ENCODE measurements at places on chromosomes 4 and X.

DNA sequence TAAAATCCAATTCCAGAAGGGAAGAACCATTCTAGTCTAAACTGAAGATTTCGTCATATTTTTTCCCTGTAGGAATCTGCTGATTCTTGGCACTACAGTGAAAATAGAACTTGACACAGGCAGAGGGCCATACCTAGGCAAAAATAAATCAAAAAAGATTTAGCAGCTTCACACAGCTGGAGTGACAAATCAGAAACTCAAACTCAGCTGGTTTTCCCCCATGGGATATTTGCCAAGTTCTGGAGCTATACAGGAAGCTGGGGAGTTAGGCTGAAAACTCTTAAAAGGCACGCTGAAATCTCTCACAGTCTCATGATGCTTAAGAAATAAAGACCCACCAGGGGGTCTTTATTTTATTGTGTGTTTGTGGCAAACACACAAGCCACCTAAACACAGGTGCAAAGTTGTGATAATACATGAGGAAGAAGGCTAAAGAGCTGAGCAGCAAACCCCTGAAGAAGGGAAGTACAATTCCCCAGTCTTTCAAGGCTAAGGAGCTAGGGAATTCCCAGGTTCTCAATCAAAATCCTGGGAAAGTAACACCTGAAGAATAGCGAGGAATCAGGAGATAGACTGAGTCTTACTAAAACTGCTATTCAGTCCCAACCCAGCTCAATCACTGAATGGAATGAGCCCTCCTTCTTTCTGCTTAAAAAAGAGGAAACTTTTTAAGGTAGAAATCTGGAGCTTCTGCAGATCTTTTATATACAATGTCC lies 32.1 kb upstream of the BEND2 start:
- DNase-seq: no peak

GRCh38 chr4:76022677-76023076 lies 620 bp downstream of the CXCL10 start:
- DNase-seq: no peak

- DNase-seq: no peak
Observed at GRCh38 chrX:151912221-151912620, 468 bp upstream of the MAGEA4 start.

DNA sequence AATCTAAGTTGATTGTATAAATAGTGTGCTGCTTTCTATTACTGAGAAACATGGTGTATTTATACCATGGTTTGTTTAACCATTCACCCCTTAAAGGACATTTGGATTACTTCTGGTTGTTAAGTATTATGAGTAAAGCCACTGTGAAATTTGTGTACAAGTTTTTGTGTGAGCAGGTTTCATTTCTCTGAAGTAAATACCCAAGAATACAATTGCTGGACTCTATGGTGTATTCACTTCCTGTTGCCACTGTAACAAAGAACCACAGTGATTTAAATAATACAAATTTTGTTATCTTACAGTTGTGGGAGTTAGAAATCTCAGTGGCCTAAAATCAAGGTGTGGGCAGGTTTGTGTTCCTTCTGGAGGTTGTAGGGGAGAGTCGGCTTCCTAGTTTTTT lies 869.6 kb downstream of the CCSER1 start:
- DNase-seq: no peak

DNA sequence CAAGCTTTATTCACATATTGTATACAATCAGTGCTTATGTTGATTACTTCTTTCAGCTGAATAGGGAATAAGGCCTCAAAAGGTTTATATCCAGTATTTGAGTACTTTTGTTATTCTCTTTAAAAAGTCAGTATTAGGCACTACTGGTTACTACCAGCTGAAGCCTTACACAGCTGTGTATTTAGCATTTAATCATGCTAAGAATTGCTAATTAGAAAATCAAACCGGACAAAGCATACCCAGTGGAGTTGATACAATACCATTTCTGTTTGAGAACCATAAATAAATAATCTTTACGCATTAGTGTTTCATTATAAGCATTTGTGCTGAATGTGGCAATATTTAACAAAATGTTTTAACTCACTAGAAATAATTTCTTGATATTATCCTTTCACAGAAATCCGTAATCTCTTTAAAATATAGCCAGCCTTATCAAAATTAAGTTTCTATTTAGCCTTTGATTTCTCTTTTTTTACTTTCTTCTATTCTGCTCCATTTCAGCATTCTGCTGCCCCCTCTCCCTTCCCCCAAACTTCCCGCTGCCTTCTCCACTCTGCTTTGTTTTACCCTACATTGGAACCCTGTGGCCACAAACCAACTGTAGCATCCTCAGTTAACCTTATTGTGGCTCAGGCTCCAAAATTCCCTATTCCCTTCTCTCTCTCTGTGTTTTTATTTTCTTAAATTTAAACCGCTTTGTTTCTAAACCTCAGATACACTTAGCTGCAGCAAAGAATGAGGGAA lies 37.8 kb downstream of the UGT8 start:
- DNase-seq: no peak

GRCh38 chr4:8538703-8539567 lies 41.3 kb upstream of the GPR78 start:
- DNase-seq: no peak

DNA sequence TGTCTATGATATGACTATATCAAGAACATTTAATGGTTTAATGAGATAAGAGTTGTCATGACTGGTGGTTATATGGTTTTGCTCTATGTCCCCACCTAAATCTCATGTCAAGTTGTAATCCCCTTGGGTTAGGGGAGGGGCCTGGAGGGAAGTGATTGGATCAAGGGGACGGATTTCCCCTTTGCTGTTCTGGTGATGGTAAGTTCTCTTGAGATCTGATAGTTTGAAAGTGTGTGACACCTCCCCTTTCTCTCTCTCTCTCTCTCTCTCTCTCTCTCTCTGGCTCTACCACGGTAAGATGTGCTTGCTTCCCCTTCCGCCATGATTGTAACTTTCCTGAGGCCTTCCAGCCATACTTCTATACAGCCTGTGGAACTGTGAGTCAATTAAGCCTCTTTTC lies 803.4 kb downstream of the TRIML1 start:
- DNase-seq: no peak

DNA sequence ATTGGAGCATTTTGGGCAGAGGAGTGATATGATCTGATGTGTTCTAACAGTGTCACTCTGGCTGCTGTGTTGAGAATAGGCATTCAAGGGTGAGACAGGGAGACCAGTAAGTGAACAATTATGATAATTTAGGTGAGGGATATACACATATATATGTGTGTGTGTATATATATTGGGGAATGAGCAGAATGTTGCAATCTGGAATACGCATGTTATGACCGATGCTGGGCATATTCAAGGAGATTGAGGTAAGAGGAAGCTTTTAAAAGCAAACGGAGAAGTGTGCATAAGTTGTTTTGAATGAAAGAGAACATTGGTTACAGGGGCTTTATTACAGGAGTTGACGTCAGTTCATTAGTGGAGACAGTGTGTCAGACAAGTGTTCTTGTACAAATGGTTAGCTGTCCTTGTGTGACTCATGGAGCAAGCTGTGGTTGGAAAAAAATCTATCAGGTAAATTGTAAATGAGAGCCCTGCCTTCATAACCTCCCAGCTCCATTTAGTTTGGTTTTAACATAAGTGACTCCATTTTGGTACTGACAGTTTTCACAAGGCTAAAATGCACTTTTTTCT lies 442.5 kb upstream of the LCORL start:
- DNase-seq: no peak

- DNase-seq: no peak
Observed at GRCh38 chrX:48942895-48943294, 14.5 kb downstream of the OTUD5 start.

DNA sequence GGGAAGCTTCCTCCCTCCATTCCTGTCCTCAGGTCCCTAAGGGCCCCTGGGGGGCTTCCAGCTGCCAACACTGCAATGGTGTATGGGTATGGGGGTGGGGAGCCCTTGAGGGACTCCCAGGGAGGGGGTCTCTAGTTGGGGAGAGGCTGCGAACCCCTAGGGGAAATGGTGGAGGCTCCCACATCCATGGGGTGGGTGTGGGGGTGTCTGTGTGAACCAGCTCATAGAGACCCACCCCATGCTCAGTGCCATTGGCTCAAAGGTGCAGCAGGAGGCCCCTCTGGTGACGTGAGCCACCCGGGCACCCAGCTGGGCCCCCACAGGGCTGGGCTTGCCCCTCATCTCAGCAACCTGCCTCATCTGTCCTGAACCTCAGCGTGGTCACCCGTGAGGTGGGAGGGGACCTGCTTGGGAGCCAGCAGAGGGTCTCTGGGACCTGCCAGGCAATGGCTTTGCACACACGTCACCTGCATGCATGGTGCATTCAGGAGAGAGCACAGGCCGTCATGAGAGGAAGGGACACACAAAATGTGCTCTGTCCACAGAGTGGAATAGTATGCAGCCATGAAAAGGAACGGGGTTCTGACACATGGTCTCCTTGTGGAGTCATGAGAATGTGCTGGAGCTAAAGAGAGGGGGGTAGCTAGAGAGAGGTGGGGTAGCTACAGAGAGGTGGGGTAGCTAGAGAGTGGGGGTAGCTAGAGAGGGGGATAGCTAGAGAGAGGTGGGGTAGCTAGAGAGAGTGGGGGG lies 22.7 kb upstream of the PLCXD1 start:
- no peak for DNase-seq

DNA sequence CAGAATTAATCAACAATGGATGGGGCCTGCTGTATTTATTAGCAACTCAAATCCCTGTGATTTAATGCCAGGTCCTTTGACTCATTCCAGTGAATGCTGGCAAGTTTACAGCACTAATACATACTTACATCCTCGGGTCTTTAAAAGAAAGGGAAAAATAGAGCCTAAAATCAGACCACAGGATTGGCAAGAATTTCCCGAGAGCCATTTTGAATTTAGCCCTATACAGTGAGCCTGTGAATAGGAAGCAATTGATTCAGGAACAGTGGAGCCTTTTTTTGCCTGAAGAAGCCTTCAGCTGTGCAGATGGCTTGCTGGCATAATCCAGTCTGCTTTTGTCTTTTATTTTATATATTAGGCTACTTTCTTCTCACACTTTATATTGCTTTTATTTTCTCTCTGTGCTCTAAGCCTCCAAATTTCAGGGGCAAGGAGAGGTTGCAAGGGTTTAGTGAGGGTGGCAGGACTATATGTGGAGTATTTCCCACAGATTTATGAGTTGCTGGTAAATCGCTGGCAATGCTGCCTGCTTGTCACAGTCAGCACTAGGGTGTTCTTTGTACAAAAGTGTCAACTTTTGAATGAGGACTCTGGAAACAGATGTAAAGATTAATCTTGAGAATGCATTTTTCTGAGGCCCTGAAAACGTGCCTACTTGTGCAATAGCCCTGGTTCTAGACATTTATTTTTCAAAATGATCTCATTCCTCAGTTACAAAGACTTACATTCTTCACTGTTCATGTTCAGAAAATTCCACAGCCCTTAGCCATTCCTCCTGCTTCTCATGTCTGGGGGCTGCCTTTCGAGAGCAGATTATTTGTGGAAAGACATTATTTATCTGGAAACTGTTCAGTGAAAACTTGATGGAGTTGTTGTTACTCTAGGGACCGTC lies 303.5 kb downstream of the SPRY1 start:
- DNase-seq: no peak

DNA sequence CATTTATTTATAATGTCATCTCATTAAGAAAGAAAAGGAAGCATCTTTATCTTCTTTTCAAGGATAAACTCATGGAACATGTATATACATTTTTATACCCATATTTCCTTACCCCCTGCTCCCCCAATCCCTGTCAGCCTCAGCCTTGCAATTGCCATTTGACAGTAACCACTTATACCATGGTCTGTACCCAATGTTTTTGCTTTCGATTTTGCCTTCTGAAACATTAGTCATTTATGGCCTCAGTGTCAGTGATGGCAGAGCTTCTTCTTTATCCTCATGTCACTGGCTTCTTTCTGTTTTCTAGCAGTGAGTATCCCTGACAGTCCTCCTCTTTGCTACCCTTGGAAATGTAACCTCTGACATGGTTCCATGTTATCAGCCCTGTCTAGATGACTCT lies 228.4 kb downstream of the SPRY1 start:
- DNase-seq: no peak

DNA sequence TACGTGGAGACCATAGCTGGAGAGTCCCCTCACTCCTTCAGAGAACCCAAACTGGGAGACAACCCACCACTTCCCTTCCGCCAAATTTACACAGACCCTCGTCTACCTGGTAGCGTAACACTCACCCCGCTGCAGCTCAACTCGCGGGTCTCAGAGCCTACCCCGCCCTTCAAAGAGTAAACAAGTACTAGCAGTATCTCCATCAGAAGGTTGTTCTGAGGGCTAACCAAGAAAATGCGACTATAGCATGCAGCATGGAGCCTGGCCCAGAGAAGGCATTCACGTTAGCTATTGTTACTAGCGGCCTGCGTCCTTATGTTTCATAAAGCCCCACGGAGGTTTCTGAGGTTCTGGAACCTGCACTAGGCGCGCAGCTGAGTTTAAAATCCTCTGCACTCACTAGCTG lies 531 bp upstream of the MANBA start:
- no peak for DNase-seq

GRCh38 chrX:150651906-150652305 lies 41.3 kb upstream of the MTMR1 start:
- DNase-seq: no peak

DNA sequence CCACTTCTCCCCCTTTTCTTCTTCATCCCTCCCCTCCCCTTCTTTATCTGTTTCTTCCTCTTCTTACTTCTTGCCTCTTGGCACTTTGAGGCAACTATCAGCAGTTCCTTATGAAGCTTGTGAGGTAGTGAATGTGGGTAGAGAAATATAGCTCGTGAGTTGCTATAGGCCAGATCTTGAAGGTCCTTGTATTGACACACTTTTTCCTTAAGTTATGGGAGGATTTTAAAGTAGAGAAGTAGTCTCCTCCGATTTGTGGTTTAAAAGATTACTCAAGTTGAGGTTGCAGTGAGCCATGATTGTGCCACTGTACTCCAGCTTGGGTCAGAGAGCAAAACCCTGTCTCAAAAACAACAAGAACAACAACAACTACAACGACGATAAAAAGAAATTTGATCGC lies 3.4 kb upstream of the RRAGB start:
- no peak for DNase-seq

GRCh38 chr4:123804196-123804721 lies 407.7 kb downstream of the SPRY1 start:
- no peak for DNase-seq

GRCh38 chr4:37054531-37055077 lies 189.9 kb upstream of the NWD2 start:
- DNase-seq: no peak

GRCh38 chr4:186826846-186827533 lies 103.3 kb upstream of the FAT1 start:
- no peak for DNase-seq

DNA sequence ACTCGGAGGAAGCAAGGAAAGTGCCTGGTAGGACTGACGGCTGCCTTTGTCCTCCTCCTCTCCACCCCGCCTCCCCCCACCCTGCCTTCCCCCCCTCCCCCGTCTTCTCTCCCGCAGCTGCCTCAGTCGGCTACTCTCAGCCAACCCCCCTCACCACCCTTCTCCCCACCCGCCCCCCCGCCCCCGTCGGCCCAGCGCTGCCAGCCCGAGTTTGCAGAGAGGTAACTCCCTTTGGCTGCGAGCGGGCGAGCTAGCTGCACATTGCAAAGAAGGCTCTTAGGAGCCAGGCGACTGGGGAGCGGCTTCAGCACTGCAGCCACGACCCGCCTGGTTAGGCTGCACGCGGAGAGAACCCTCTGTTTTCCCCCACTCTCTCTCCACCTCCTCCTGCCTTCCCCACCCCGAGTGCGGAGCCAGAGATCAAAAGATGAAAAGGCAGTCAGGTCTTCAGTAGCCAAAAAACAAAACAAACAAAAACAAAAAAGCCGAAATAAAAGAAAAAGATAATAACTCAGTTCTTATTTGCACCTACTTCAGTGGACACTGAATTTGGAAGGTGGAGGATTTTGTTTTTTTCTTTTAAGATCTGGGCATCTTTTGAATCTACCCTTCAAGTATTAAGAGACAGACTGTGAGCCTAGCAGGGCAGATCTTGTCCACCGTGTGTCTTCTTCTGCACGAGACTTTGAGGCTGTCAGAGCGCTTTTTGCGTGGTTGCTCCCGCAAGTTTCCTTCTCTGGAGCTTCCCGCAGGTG lies 637 bp downstream of the AR start:
- DNase-seq: no peak

Data from NCI-H187 (cell line).